Activated T-helper 2 cell treated with anti-CD3 and anti-CD28 coated beads, Interferon-gamma antibody, Interleukin-2, Interleukin-4, amounts not matched to agents 10 μg/mL and 5 μg/mL and 100 μg/mL, durations not matched to agents 14 hours and 24 hours and 36 hours (primary cell): ENCODE measurements at places on chromosomes 11 and 22.
A peak's percentile ranks its signal among the peaks of the same experiment; 100 is the strongest.

DNA sequence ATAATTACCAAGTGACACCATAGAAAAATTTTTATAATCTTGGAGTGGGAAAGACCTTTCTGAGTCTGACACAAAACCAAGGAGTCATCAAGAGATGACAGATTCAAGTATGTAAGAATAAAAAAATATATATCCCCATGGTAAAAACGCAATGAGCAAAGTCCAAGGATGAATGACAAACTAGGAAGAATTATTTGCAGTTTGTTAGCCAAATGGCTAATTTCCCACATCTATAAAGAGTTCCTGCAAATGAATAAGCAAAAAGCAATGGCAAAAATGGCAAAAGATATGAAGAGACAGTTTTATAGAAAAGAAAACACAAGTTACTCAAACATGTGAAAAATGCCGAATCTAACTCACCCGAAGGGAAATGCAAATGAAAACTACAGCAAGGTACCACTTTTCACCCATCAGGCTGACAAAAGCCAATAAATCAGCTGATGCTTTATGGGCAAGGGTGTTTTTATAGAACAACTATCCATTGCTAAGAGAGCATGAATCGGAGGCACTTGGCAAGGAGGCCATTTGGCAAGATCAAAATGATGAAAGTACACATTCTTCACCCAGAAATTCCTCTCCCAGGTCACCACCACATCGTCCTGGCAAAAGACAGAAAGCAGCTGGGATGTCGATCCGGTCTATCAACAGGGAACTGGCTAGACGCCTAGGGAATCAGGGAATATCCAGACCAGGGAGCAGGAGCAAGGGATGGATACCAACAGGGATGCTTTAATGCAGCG lies 21.1 kb upstream of the KLHL35 start:
- DNase-seq = no peak

GRCh38 chr22:27795053-27795452 lies 6.5 kb downstream of the MN1 start:
- no peak for DNase-seq

GRCh38 chr11:82732734-82733443 lies 775 bp downstream of the FAM181B start:
- no peak for DNase-seq

- no peak for DNase-seq
These were observed 39.6 kb downstream of the LIF start for GRCh38 chr22:30206944-30207343.

DNA sequence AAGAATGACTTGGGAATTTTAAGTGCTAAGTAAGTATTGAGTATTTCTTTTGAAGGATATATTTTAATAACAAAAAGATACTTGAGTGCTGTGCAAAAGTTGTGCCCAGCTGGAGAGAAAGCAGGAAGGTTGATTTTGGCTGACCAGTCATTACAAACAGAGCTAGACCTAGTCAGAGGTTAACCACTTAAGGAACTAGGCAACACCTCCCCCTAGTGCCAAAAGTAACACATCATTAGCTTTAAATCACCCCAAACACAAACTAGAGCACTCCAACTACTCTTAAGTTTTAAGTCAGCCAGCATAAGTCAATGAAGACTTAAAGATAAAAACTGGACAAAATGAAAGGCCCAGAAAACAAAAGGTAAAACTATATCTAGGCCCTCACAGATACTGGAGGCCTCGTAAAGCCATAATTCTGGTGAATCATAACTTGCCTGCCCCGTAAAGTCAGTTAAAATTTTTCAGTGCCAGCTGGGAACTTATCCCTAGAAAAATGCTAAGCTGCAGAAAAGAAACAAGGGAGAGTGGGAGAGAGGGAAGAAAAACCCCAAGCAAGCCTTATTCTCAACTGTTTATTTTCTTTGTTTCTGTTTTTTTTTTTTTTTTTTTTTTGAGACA lies 4.6 kb downstream of the TMEM9B start:
- DNase-seq = no peak

GRCh38 chr11:409008-409599 lies 5.7 kb downstream of the SIGIRR start:
- DNase-seq = no peak

- DNase-seq = peak; percentile 8
These were observed at the start of gene ASCL2 for GRCh38 chr11:2270322-2271076. TSS of gene ASCL2 (minus strand) at chr11:2270588. CDS start at chr11:2270332, 256 bp downstream.

DNA sequence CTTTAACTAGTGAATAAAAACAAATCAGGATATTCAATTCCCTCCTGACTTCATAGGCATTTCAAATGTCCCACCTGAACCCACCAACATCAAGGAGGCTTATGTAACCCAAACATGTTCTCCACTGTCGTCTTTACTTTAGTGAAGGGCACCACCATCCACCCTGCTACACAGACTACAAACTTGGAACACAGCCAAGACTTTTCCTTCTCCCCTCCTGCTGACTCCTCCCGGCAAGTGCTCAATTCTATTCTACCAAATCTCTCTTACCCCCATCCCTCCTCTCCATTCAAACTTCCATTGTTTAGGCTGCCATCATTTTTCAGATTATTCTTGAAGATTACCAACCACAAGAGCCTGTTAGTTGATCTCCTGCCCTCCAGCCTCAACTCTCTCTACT lies 24.3 kb downstream of the SAAL1 start:
- no peak for DNase-seq

DNA sequence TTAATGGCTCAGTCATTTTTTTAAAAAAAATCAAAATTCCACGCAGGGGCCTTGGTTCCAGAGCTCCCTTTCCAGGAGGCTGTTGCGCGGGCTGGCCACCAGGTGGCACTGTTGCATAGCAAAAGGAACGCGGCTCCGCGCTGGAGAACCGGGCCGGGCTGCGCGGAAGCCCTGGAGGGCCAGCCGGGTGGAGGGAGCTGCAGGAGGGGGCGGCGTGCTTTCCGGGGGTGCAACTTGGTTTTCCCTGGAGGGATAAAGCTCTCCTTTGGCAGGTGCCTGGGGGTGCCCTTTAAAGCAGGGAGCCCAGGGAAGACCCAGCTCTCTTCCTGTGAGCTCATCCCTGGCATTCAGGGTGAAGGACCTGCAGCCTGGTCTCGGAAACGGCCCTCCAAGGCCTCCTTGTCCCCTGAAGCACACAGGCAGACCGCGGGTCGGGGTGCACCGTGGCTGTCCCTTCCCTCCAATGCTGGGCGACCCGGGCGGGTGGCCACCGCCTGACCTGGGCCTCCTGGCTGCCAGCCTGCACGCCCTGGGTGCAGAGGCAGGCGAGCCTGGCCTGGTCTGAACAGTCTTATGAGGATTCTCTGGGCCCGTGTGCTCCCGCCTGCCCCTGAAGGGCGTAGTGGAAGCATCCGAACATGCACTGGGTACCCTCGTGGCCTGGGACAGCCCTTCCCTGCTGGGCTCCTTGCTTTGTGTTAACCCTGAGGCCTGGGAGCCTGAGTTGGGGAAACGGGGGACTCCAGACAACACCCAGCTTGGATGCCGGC lies 23.4 kb downstream of the KRTAP5-5 start:
- peak; percentile 61 for DNase-seq

DNA sequence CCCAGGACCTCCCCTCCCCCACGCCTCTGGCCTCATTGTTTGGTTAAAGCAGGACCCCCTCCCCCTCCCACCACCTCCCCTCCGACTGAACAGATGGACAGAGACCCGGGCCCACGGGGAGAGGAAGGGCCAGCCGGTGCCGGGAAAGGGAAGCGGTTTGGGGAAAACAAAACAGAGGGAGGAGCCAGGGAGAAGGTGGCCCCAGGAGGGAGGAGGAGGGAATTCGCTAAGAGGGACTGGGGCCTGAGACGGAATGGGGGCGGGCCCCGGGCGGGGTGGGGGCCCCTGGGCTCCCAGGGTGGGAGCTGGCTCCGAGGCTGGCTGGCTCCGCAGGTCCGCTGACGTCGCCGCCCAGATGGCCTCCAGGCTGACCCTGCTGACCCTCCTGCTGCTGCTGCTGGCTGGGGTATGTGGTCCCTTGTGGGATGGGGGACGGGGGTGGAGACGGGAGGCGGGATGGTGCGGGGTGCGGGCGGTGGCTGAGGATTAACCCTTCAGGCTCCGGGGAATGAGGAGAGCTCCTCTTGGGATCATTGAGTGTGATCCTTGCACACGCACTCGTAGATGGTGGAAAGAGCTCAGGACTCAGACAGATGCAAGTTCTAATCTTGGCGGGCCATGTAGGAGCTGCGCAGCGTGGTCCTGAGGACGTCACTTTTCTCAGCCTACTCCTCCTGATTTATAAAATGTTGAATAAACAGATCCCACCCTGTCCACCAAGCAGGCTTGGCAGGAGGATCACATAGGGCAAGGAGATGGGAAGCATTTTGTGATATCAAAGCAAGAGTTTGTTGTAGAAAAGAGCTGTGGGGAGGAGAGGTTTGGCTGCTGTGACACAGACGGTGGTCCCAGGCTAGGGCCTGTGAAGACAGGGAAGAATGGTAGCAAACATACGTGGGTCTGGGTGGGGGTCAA lies 688 bp downstream of the SERPING1 start:
- no peak for DNase-seq

GRCh38 chr11:126704096-126704495 lies 296.5 kb downstream of the KIRREL3 start:
- DNase-seq = no peak

- no peak for DNase-seq
These were observed at the start of gene MS4A6A for GRCh38 chr11:60182541-60183330. TSS of gene MS4A6A (minus strand) at chr11:60183083. CDS start at chr11:60181727, 1,356 bp downstream.

DNA sequence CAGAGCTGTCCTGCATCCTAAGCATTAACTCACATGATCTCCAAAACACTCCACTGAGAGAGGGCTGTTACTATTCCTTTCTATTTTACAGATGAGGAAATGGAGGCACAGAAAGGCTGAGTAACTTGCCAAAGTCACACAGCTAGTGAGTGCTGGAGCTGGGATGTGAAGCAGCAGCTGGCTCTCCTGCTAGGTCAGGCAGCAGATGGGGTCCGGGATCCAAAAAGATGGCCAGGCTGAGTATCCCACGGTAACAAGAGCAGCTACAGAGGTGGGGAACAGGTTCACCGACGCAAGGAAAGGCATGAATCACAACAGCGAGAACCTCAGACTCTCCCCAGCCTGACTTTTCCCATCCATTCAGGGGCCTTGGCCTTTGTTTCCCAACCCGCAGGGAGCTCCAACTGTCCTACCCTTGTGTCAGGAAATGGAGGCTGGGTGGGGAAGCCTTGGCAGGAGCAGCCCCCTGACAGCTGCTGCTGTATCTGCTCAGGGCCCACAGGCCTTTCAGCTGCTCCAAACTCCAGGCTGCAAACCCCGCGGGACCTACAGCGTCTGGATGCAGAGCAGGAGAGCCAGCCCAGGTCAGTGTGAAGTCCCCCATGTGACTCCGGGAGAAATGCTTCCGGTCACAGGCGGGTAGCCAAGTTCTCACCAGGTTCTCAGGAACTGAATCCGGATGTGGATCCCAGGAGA lies 29.5 kb downstream of the DKK3 start:
- no peak for DNase-seq

DNA sequence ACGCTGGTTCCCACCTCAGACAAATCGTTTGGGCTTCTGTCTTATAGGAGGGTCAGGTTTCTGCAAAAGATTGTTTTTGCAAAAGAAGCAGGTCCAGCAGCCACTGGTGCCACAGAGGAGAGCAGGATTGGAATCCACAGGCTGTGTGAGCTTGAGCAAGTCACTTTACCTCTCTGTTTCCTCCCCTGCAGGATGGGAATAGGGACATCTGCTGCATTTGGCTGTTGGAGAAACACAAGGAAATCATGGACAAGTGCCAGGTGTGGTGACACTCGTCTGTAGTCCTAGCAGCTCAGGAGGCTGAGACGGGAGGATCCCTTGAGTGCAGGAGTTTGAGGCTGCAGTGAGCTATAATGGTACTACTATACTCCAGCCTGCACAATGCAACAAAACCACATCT lies 422.6 kb downstream of the MN1 start:
- DNase-seq = no peak

DNA sequence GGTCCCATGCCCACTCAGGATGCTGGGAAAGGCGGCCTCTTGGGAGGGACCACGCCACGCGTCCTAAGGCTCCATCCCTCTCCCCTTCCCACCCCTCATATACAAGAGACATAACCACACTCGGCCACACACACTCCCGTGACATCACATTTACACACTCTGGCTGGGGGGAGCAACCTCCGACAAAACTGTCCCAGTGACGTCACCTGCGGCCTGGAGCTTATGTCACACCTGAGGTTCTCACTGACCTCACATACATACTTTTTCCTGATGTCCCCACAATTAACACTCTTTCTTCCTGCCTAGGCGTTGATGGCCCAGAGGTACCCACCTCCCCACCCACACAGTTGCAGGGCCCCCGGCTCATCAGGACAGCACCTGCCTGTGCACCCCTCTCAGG lies 1.9 kb downstream of the ELFN2 start:
- no peak for DNase-seq

DNA sequence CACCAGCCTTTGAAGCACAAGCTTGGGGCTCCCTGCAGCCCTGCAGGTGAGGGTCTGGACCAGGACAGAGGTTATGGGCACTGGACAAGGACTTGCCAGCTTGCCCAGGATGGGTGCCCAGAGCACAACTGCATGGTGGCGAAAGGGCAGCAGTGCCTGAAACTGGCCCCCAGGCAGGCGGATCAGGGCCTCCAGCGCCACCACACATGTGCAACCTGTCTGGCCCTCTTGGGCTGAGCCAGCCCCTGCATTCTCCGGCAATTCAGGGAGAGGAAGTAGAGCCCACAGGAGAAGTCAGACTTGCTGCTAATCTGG lies 18.8 kb downstream of the MB start:
- DNase-seq = no peak

GRCh38 chr11:126547161-126547560 lies 191.7 kb downstream of the ST3GAL4 start:
- DNase-seq = no peak

GRCh38 chr11:10351435-10351764 lies 46.5 kb downstream of the ADM start:
- DNase-seq = no peak

GRCh38 chr11:121340032-121340580 lies 47.5 kb downstream of the SC5D start:
- no peak for DNase-seq

GRCh38 chr22:18157714-18158028 lies 7.7 kb downstream of the USP18 start:
- DNase-seq = no peak

GRCh38 chr11:95248666-95249467 lies 17.9 kb upstream of the SESN3 start:
- no peak for DNase-seq

DNA sequence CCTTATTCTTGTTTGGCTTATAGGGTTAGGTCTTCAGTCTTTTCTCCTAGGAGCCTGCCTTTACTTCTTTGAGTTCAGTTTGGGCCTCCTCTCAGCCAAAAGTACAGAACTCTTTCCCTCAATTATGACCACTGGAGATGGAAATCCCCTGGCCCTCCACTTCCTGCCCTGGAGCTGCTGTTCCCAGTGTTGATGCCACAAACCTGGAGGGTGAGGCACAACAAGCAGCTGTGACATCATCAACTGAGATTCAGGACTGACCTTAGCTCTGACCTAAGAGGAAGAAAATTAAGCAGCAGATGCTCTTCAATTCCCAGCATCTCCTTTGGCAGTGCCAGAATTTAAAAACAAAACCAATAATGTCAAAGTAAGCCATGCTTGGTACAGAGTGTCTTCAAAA lies 3.0 kb downstream of the ABTB2 start:
- no peak for DNase-seq

DNA sequence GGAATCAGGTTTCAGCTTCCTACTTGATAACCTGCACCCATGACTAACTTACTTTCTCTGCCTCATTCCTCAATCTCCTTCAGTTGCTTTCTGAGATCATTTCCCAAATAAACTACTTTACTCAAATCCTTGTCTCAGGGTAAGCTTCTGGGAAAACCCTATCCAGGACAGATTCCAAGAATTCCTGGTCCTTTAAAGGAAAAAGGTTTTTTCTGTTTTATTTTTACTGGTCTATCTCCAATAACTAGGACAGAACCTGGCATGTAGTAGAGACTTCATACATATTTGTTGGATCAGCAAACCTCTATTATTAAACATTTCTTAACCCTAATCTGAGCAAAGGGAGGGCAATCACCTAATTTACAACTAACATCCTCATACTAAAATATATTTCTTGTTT lies 910.5 kb upstream of the CHORDC1 start:
- no peak for DNase-seq
